SHP77 treated with DMSO at 0.1 percent for 48 hours (cell line): ENCODE measurements at places on chromosomes 6 and 20.

GRCh38 chr6:85388531-85388930, 61.4 kb upstream of the NT5E start:
- no peak for DNase-seq

- no peak for DNase-seq
Observed at GRCh38 chr6:31400467-31401289, 2.7 kb upstream of the MICA start.

- no peak for DNase-seq
Observed at GRCh38 chr6:166430269-166430668, 47.5 kb upstream of the MPC1 start.

DNA sequence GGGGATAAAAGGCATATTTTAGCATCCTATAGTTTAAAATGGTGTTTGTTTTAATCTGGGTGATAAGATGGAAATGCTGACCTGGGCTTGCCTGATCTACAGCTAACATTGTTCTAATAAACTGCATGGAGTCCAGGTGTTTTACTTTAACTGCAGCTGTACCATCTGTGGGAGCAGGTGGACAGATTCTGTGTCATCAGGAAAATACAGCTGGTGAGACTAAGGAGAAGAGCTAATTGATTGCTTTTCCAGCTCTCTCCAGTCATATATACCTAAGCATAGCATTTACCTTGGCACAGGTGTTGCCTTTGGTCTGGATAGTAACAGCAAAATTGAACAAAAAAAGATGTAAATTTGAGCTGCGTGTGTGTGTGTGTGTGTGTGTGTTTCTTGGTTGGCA, 31.6 kb downstream of the CBFA2T2 start:
- peak; percentile 91 for DNase-seq

DNA sequence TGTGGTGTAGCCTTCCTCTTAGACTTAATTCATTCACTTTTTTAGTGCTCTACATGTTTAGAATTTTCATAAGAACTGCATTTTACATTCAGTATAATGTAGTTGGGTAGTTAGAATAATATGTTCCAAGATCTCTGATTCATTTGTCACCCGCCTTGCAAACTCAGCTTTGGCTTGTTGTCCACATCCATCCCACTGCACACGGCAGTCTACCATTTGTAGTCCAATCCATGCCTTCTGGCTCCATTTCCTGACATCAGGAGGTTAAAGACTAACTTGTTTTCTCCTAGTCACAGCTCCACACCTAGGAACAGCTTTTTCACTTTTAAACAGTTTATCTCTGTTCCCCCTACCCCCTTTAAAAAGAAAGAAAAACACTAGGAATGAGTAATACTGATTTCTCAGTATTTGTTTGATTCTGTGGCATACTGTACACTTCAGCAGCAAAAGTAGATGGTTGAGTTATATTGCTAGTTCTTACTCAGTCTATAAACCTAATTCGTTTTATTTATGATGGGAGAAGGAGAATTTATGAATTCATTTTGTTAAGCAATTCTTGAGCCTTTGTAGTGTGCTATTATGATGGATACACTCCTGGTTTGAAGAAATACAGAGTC, 180.9 kb downstream of the ARID1B start:
- DNase-seq, result no peak

- DNase-seq, result no peak
Observed at GRCh38 chr6:44923444-44923843, 404.7 kb upstream of the RUNX2 start.
